ENCODE measurements at places on chromosomes 6 and 20.

GRCh38 chr6:42142118-42142835 lies at the start of gene C6orf132:
Gene C6orf132 (minus strand): TSS chr6:42142620. CDS start chr6:42142444, 176 bp downstream.
- DNase-seq = no peak

GRCh38 chr6:157268835-157269234 lies 54.5 kb downstream of the TMEM242 start:
- DNase-seq = no peak

DNA sequence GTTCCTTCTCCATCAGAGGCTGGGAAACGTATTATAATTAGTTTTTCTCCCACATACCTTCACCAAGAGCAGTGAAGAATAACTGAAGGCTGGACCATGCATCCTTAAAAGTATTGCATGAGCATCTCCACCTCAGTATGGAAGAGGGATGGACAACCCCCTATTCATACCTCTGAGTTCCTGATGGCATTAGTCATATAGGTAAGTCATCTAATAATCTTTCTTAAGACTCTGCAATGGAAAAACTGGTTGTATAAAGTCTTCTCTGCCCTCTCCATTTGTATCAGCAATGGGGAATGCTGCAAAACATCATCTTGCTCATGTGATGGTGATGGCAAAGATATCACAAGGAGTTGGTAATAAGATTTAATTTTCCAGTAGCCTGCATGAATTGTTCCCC lies 24.5 kb downstream of the PGM3 start:
- DNase-seq = no peak

GRCh38 chr6:157379656-157380457 lies 1.1 kb upstream of the ZDHHC14 start:
- peak; percentile 85 for DNase-seq

- no peak for DNase-seq
Measured at GRCh38 chr20:4135385-4136077, 120.2 kb upstream of the RNF24 start.

DNA sequence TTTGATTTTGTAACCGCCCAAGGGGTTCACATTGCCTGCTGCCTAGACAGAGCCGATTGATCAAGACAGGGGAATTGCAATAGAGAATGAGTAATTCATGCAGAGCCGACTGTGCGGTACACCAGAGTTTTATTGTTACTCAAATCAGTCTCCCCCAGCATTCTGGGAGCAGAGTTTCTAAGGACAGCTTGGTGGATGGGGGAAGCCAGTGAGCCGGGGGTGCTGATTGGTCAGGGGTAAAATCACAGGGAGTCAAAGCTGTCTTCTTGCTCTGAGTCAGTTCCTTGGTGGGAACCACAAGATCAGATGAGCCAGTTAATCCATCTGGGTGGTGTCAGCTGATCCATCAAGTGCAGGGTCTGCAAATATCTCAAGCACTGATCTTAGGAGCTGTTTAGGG lies 60.0 kb upstream of the EZR start:
- DNase-seq = no peak

DNA sequence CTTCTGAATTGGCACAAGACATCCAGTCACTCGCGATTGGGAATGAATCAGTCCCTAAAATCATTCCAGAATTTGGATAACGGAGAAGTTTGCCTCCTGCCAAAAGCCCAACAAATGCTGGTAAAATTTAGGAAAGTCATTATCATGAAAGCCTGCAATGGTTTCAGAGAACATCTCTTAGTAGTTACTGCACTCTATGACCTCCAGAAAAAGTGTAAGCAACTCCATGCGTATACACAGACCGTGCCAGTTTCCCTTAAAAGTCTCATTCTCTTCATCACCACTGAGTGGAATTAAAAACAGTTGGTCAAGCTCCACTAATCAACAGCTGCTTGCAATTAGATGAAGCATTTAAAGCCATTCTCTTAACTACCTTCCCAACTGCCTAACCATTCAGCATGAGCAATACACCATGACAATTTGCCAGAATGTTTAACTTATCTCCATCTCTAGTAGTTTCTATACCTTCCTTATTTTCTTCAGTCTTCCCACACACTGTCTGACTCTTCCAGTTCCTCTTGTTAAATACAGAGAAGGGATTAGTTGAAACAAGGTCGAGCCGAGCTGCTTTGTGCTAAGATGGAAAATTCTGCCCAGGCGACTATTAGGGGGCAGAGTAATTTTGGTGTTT lies 183.6 kb upstream of the PRDM1 start:
- no peak for DNase-seq

DNA sequence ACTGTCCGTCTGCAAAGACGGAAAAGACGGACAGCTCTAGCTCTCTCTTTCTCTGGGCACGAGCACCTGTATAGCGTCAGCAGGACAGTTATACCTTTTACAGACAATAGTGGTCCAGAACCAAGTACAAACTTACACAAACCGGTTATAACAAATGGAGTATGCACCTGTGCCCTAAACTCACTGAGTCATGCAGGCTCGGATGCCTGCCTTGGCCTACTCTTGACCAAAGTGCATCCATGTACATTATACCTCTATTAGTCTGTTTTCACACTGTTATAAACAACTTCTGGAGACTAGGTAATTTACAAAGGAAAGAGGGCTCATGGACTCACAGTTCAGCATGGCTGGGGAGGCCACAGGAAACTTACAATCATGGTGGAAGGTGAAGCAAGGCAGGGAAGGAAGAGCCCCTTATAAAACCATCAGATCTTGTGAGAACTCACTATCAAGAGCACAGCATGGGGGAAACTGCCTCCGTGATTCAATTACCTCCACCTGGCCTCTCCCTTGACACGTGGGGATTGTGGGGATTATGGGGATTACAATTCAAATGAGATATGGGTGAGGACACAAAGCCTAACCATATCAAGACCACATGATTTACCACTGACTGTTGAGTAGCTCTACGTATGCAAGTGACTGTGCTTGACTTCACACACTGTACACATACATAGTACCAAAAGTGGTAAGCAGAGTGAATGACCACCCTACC lies 23.1 kb downstream of the MAN1A1 start:
- no peak for DNase-seq

- DNase-seq = no peak
Measured at GRCh38 chr6:121398127-121398526, 37.3 kb upstream of the GJA1 start.

DNA sequence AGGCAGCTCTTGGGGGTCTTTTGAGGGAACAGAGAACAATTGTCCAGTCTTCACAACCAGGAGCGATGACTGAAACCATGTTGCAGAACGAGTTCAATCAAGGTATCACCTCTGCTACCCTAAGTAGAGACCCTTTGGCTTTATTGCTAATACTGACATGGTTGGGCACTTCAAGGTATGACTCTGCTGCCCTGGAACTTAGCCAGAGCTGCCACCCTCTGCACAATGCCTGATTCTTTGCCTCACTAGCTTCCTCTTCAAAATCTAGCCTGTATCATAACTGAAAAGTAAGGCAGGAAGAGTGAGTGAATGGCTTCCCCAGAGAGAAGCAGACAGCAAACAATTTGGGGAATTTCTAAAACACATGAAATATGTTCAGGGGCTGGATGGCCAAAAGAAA lies 592.7 kb upstream of the NRSN1 start:
- DNase-seq = no peak

DNA sequence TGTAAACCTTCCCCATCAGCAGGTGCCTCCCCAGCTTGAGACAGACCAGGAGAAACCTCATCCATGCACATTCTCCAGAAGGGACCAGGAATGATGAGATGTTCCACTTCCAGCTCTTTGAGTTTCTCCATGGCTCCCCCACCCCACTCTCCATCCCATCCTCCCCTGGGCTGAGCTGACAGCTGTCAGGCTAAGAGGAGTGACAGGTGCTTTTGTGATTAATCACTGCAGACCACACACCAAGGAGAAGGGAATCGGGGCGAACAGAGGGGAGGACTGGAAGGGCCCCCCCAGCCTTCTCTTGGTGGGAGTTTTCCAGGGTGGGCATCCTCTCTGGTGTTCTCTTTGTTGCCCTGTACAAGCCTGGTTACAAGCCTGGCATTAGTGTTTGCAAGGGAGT lies 56.1 kb upstream of the ZFAND3 start:
- no peak for DNase-seq

DNA sequence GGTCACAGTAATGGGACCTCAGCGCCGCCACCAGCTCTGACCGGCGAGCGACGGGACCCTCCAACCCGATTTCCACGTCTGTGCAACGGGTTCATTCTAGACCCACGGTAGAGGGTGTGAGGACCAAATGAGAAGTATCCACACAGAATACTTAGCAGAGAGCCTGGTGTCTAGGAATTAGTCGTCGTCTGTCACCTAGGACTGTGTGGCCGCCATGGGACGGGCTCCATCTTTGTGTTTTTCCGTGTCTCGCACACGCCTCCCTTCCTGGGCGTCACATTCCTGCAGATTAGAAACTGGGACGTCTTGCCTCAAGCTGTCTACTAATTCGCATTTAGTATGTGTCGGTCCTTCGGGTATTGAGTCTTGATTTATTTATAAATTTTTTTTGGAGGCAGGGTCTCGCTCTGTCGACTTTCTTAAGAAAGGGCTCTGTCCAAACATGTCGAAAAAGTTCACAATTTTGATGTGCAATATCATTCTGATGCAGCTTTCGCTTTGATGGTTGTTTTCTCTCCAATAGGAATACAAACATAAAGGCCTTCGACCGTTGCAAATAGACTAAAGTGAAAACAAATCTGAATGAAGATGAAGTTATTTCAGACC lies 563 bp downstream of the MGME1 start:
- DNase-seq = peak; percentile 37

GRCh38 chr20:5046656-5047339 lies 45.5 kb upstream of the SLC23A2 start:
- no peak for DNase-seq

DNA sequence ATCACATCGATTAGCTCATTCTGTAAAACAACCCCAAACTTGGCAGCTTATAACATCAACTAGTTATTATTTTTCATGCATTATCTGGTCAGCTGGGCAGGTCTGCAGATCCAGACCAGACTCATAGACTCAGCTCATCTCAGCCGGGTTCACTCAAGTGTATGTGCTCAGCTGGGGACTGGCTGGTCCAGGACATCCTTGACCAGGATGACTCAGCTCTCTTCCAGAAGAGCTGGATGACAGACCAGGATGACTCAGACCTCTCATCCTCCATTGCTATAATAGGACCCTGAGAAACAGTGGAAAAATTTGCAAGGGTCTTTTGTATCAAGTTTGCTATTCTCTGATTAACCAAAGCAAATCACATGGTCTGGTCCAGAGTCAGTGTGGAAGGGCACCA lies 312.5 kb upstream of the PLCB4 start:
- DNase-seq = no peak

- DNase-seq = no peak
Measured at GRCh38 chr6:1013656-1014430, 298.1 kb upstream of the FOXQ1 start.

DNA sequence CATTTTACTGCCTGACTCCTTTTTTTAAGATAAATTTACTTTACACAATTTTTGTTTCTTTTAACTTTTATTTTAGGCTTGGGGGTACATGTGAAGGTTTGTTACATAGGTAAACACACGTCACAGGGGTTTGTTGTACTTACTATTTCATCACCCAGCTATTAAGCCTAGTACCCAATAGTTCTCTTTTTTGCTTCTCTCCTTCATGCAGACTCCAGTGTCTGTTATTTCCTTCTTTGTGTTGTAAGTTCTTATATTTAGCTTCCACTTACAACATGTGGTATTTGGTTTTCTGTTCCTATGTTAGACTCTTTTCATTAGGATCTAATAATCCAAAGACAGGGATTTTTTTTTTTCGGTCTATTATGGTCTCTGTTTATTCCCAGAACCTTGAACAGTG lies 83.5 kb upstream of the CCN6 start:
- DNase-seq = no peak

GRCh38 chr6:14127611-14128010 lies 10.0 kb downstream of the CD83 start:
- no peak for DNase-seq

DNA sequence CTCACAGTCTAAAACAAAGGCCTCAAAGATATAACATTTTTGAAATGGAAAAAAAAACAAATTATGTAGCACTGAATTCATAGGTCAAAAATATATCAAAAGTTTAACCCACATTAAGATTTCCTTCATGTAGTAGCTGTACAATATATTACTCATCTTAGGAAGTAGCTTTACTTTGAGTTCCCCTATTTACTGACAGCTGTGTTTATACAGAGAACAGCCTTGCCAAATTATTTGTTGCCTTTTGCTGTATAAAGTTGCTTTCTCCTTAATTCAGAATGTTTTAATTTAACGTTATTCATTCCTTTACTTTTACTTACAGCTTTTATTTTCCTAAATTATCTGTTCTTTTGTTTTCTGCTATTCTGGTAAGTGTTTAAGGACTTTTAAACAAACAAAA lies 181.0 kb downstream of the COL12A1 start:
- DNase-seq = no peak

- DNase-seq = no peak
Measured at GRCh38 chr20:7637184-7637583, 303.1 kb downstream of the HAO1 start.

DNA sequence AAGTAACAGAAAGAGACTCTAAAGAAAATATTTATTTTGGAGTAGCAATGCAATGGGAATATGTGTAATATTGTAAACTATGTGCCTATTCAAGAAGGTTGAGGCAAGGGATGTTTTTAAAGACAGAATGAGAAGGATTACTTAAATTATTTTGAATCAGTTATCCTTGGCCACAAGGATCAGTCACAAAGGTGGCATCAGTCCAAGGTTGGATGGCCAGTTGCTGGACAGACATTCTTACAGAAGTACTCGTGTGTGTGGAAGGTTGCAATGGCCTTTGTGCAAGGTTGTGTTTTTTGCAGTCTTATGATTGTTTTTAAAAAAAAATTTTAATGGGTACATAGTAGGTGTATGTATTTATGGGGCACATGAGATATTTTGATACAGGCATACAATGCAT lies 2.0 kb downstream of the QRSL1 start:
- no peak for DNase-seq

DNA sequence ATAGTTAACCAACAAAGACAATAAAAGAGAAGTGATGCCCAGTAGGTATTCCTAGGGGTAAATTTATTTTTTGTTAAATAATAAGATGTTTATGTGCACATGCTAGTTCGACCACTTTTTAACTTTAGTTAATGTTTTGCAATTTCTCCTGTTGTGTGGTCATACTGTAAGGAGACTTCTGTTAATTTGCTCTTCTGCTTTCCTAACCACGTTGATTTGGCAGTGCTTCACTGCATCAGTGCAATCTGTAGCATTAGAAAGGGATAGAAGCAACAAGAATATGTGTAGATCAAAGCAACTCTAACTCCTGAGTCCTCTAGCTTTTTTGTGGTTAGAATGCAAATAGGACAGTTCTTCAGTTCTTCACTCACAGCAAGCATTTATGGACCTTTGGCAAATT lies 13.9 kb downstream of the MYB start:
- no peak for DNase-seq

- DNase-seq = no peak
Measured at GRCh38 chr6:36357872-36358225, 21.2 kb upstream of the BNIP5 start.

GRCh38 chr6:31971279-31971992 lies 502 bp downstream of the DXO start:
- DNase-seq = peak; percentile 10

- DNase-seq = no peak
Measured at GRCh38 chr6:1781152-1781816, 171.6 kb downstream of the FOXC1 start.

GRCh38 chr20:37649017-37649416 lies 44.8 kb upstream of the CTNNBL1 start:
- no peak for DNase-seq

GRCh38 chr6:33672808-33673207 lies 38.7 kb downstream of the UQCC2 start:
- no peak for DNase-seq

All from stimulated activated CD4-positive, alpha-beta T cell treated with anti-CD3 and anti-CD28 coated beads, Interleukin-4, amount 100 ng/mL, for 1 hour (primary cell).